ENCODE measurements at places on chromosomes 3 and 15. TPM values are rescaled to one million over a fixed set of nuclear protein-coding genes. Genes with fewer than 3 reads are reported as not detected.

The GPR27 gene
- polyA plus RNA-seq = 7.2 TPM

The ANKRD34C gene
- not detected for polyA plus RNA-seq

The ITIH1 gene
- polyA plus RNA-seq = 6.3 TPM

GRCh38 chr3:122923611-122924010, 104.0 kb downstream of the SEMA5B start:
- no peak for DNase-seq

DNA sequence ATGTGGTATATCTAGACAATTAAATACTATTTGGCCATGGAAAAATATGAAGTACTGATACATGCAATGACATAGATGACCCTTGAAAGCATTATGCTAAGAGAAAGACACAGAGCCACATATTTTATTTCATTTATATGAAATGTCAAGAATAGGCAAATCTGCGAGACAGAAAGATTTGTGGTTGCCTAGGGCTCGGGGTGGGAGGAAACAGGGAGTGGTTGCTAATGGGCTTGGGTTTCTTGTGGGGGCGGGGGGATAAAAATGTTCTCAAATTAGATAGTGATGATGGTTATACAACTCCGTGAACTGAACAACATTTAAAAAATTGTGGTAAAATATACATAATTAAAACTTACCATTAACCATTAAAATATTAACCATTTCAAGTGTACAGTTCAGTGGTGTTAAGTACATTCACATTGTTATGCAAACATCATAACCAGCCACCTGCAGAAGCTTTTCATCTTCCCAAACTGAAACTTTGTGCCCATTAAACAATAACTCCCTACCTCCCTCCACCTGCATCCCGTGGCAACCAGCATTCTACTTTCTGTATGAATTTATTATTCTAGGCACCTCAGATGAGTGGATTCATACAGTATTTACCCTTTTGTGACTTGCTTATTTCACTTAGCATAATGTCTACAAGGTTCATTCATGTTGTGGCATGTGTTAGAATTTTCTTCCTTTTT, 24.3 kb upstream of the ANP32A start:
- no peak for DNase-seq

The TSEN2 gene
- polyA plus RNA-seq = 22.6 TPM
